Fibroblast of villous mesenchyme (primary cell): ENCODE measurements at places on chromosomes 1 and 21. TPM values are rescaled to one million over a fixed set of nuclear protein-coding genes. Genes with fewer than 3 reads are reported as not detected.

ITLN2 gene
- total RNA-seq = not detected in 2 replicates

SYT14 gene
- 3.5 and 3.9 TPM in 2 replicates for total RNA-seq

BSND gene
- not detected in 2 replicates for total RNA-seq

PRAMEF8 gene
- total RNA-seq = not detected in 2 replicates

TNFRSF1B gene
- 8.7 and 25.9 TPM in 2 replicates for total RNA-seq

UBASH3A gene
- total RNA-seq = not detected in 2 replicates

C4BPA gene
- total RNA-seq = not detected in 2 replicates

EPHA8 gene
- total RNA-seq = not detected in 2 replicates

SERPINC1 gene
- not detected in 2 replicates for total RNA-seq

YBEY gene
- total RNA-seq = 10.3 and 10.4 TPM in 2 replicates

FMN2 gene
- 19.0 and 35.0 TPM in 2 replicates for total RNA-seq

CELA2A gene
- not detected in 2 replicates for total RNA-seq

CLCNKA gene
- not detected in 2 replicates for total RNA-seq

RBM11 gene
- total RNA-seq = 0.32 and 0.43 TPM in 2 replicates

KIF26B gene
- 12.1 and 66.0 TPM in 2 replicates for total RNA-seq

RXRG gene
- total RNA-seq = not detected in 2 replicates

IFNAR2 gene
- 3.9 and 5.2 TPM in 2 replicates for total RNA-seq

PALMD gene
- total RNA-seq = 6.8 and 16.8 TPM in 2 replicates

CADM3 gene
- not detected in 2 replicates for total RNA-seq

PRDM16 gene
- total RNA-seq = under 0.01 and 1.7 TPM in 2 replicates

AQP10 gene
- total RNA-seq = not detected in 2 replicates

OR4F29 gene
- total RNA-seq = 0.32 TPM in 1 of 2 replicates, not detected in the other

CCDC185 gene
- not detected in 2 replicates for total RNA-seq

RAD54L gene
- total RNA-seq = 2.6 and 3.0 TPM in 2 replicates

LCK gene
- 0.43 TPM in 1 of 2 replicates, not detected in the other for total RNA-seq

ZNF436 gene
- 19.6 and 24.6 TPM in 2 replicates for total RNA-seq

DSTYK gene
- 15.5 and 22.0 TPM in 2 replicates for total RNA-seq

PEAR1 gene
- total RNA-seq = 11.3 and 12.1 TPM in 2 replicates

GREM2 gene
- total RNA-seq = 1.3 and 6.8 TPM in 2 replicates

TP73 gene
- not detected in 2 replicates for total RNA-seq

CFHR2 gene
- total RNA-seq = not detected in 2 replicates

PHC2 gene
- total RNA-seq = 75.6 and 99.5 TPM in 2 replicates

NDC1 gene
- 13.9 and 28.9 TPM in 2 replicates for total RNA-seq

UHMK1 gene
- total RNA-seq = 69.9 and 139 TPM in 2 replicates

TMPRSS15 gene
- total RNA-seq = not detected in 2 replicates
